ENCODE measurements at places on chromosomes 3 and 15.

DNA sequence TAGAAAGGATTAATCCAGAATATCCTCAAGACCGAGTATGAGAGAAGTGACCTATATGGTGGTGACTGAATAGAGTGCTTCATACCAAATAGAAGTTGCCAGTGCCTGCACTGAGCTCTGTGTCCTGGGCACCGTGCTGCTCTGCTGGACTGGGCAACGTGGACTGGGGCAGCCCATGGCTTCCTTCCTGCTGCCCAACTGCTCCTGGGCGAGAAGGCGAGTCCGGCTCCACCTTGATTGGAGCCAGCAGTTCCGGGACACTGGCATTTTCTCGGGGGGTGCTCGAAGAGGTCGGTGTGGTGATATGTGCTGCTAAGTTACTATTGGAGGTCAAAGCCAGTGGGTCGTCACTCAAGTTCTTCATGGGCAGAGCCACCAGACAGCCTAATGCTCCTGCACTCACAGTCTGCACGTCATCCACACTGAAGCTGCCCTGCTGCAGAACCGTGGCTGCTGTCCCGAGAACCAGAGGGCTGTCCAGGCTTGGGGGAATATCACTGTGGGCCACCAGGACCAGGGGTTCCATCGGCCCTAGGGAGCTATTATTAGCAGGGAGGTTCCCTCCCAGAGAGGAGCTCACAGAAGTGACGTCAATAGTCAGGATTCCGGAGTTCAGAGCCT, 14.1 kb downstream of the ZXDC start:
- DNase-seq: no peak

DNA sequence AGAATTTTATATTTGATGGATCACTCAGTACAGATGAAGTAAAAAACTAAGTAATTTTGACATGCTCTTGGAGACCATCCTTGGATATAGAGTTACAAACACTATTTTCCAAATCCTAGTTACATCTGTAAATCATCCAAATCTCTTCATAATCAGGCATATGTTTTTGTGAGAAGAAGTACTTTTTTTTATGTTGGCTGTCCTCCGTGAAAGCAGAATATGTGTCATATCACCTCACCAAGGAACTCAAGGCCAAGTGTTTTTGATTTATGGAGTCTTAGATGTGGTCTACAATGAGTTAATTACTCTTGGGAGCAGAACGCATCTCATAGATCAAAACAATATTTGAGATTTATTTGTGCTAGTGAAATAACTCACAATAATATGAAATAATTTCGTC, 416.5 kb upstream of the TGFBR2 start:
- no peak for DNase-seq

GRCh38 chr3:171980578-171981270, 58.7 kb upstream of the FNDC3B start:
- DNase-seq: no peak

DNA sequence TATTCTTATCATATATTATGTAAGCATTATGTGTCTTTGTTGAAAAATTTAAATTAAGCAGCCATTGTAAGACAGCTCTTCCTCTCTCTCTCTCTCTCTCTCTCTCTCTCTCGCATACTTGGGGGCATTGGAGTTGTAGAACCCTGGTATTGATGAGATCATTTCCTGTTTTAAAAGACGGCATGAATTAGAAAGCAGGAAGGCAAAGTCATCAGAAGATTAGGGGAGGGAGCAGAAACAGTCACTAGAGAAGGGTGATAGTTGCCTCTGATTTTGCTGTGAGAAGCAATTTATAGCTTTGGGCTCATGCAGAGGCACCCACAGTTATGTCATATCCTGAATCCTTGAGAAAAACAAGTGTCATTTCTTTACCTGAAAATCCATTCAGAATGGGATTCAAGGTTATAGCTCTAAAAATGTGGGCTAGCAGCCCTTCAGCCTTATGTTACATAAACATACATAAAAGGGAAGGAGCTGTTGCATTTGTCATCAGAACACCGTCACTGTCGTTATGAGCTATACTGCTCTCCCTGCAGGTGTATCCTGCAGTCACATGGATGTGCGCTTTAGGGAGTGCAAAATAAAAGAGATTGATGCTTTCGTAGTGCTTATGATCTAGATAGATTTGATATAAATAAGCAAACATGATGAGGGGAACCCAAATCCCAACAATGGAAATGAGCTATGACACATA, 213.8 kb downstream of the NR1D2 start:
- no peak for DNase-seq

DNA sequence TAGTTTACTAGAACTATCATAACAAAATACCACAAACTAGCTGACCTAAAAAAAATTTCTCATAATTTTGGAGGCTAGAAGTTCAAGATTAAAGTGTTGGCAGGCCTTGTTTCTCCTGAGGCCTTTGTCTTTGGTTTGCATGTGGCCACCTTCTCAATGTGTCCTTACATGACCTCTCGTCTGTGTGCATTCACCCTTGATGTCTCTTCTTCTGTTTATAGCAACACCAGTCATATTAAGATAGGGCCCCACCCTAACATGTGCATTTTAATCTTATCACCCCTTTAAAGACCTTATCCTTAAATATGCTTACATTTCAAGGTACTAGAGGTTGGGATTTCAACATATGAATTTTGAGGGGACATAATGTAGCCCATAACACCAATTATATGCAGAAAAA, 177.0 kb downstream of the ZBBX start:
- DNase-seq: no peak

GRCh38 chr3:153783106-153783505, 338.1 kb upstream of the ARHGEF26 start:
- no peak for DNase-seq

All from cortex of kidney (tissue), 1 donor.